ENCODE measurements at places on chromosomes 2 and 18.

GRCh38 chr2:191565647-191566198, 112.2 kb upstream of the NABP1 start:
- DNase-seq: no peak

GRCh38 chr2:45180033-45180746, 170.9 kb upstream of the SIX2 start:
- DNase-seq: no peak

DNA sequence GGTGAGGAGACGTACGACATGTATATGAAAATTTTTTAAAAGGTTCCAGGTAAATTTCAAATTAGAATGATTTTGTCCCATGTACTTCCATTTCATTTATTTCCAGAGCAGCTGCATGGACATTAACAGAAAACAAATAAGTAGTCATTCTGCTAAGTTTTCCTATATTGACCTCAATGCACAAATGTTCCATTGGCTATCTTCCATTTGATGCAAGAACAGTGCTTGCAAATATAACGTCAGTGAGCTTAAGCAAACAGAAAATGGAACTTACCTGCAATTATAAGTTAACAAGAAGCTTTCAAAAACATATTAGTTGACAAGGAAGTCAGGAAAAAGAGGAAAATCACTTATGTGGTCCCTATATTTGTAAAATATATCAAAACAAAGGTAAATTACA, 16.6 kb downstream of the PAIP2B start:
- DNase-seq: no peak

DNA sequence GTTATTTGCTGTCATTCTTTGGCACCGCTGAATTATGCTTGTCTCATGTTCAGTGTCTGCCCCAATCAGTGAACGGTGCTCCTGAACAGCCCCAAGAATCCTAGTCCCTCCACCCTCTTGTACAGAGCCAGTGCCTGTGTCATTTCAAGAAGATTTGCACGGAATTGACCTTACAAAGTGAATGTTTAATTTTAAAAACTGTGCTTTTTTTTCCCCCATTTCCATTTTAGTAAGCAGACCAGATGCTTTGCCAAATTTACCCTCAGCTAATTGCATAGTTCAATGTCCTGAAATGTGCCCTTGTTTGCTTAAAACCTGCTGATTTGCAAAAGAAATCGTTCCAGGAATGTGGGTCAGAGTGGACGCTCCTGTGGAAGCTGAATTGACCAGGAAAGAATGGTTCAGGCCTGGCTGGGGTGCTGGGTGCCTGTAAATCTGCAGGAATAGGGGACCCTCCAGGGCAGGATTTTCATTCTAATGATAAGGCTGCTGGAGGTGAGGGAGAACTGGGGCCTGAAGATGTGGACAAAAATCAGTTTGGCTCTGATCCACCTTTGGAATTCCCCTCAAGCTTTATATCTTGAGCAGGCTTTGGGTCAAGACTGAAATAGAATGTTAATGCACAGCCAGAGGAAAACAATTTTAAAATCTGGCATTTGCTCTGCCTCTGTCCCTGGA, 20.1 kb downstream of the TMEM17 start:
- no peak for DNase-seq

GRCh38 chr2:153232464-153232863, 246.1 kb downstream of the RPRM start:
- no peak for DNase-seq

DNA sequence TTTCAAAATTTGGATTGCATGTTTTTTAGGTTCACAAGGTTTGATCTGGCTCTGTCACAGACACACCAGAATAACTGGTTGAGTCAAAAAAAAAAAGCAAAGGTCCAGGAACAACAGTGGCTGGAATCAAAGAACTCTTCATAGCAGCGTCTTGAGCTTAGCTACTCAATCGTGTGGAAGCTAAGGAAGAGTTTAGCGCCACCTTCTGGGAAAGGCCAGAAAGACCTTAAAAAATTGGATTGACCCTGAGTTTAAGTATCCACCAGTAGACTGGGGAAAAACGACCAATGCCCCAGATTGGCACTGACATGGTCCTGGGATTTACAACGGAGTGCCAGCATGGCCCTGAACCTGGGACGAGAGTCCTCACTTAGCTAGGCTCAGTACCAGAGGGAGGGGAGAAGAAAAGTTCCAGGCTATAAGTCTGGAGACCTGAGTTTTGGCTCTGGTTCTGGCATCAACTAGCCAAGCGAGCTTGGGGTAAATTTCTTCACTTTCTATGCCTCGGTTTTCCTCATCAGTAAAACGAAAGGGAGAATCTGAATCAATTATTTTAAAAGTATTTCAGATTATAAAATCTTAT, 71.1 kb upstream of the TFCP2L1 start:
- DNase-seq: no peak

GRCh38 chr18:58267493-58267892, 223.5 kb downstream of the NEDD4L start:
- no peak for DNase-seq

DNA sequence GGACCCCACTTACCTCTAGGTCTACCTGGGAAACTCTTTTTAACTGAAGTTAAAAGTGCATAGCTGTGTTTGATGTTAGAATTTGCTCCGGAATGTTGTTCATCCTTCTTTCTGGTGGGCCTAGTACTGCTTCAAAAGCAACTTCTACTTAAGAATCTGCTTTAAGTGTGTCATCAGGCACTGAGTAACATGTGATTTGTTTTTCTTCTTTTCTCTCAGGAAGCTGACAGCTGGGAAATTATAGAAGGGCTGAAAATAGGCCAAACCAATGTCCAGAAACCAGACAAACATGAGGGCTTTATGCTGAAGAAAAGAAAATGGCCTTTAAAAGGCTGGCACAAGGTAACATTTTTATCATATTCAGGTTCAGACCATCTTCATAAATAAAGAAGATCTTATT, 122.9 kb downstream of the PRKRA start:
- DNase-seq: no peak

DNA sequence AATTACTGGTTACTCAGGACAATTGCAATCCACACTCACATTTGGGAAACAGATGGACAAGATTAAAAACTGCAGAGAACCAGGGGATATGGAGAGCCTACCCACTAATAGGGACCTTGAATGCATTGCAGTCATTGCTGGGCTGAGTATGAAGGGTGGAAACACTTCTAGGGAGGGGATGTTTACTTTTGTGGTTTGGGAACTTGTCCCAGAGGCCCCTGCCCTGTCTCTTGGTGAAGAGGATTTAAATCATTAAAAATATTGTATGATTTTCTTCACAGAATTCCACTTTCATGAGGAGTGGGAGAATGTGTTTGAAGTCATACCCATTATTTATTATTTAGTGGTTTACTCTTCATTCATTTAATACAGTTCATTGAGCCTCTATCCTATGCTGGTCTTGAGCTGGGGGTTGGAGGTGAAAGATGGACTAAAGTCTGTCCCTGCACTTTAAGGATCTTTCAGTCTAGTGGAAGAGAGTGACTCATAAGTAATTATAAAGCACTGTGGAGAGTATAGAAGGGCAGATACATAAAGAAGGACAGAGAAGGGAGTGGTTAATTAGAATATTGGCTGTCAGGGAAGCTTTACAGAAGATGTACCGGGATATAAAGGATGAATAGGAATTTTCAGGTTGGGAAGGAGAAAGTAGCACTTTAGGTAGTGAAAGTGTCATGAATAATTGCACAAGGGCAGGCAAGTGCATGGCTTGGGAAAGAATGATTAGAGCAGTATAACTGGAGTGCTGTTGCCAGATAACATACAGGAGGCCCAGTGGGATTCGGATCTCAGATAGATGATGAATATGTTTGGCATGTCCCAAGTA, 313.4 kb downstream of the LPIN1 start:
- no peak for DNase-seq

- no peak for DNase-seq
Measured at GRCh38 chr2:120712180-120712681, 23.4 kb upstream of the GLI2 start.

GRCh38 chr2:223601932-223602666, at the start of gene SCG2:
Gene SCG2, minus strand, starts transcription at chr2:223602361. Its CDS starts 3,079 bp downstream, at chr2:223599282.
- DNase-seq: peak; percentile 75

DNA sequence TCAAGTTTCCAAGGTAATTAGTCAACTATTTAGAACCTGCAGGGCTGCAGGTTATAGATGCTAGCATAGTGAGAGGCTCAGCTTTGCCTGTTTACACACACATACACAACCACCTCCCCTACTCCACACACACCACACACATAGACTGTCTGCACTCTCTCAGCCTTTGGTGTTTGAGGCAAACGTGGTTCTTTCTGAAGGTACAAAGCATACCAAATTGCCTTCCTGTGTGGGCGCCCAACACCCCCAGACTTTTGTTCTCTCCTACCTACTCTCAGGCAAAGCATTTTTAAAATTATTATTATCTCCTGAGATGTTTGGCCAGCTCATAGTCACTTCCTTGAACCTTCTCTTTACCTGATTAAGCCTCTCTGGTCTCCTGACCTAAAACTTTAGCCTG, 44.9 kb downstream of the MYO3B start:
- no peak for DNase-seq

- DNase-seq: no peak
Measured at GRCh38 chr2:23900541-23901322, 26.2 kb downstream of the ATAD2B start.

DNA sequence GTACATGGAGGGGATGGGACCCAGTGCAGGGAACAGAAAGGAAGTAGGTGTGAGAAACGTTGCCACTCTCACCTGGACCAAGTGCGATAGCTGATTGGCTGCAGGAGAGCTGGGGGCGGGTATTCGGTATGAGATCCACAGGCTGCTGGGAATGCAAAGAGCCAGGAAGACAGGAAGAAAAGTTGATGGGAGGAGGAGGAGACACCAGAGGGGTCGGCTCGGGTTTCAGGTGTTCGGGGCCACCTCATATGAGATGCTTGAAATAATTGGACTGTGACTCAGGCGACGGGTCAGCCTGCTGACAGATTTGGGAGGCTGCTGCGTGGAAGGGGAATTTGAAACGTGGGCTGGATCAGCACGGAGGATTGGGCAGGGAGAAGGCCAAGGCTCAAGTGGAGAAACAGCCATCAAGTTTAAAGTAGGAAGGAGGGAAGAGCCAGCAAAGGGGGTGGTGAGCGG, 65.1 kb downstream of the MRPS9 start:
- DNase-seq: no peak

- no peak for DNase-seq
Measured at GRCh38 chr2:127226520-127227263, 6.6 kb upstream of the CYP27C1 start.

GRCh38 chr2:201915446-201915845, 109.1 kb downstream of the CDK15 start:
- DNase-seq: no peak

- DNase-seq: no peak
Measured at GRCh38 chr18:71045331-71046065, 756.7 kb downstream of the SOCS6 start.

GRCh38 chr2:230660294-230661060, 52.2 kb upstream of the CAB39 start:
- peak; percentile 41 for DNase-seq

GRCh38 chr2:81260320-81260719, 955.8 kb upstream of the LRRTM1 start:
- no peak for DNase-seq

- DNase-seq: no peak
Measured at GRCh38 chr2:60676706-60677330, 79.2 kb upstream of the PAPOLG start.

DNA sequence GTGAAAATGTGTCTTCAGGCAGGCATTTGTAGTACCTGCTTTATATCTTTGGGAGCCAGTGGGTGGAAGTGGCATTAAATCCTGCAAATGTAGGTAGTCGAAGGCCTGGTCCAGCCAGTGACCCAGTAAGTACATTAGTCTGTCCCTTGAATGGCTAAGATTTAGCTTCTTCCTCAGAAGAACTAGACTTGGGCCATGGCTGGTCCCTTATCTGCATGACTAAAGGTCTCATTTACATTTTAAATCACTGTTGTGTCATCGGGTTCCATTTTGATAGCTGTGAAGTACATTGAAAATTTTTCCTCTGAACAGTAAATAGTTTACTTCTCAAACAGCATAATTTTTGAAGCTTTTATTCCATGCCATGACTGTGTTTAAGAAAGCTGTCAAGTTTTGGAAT, 438.4 kb upstream of the KLHL29 start:
- DNase-seq: no peak

GRCh38 chr2:70069049-70069448, 18.2 kb upstream of the PCBP1 start:
- DNase-seq: no peak

DNA sequence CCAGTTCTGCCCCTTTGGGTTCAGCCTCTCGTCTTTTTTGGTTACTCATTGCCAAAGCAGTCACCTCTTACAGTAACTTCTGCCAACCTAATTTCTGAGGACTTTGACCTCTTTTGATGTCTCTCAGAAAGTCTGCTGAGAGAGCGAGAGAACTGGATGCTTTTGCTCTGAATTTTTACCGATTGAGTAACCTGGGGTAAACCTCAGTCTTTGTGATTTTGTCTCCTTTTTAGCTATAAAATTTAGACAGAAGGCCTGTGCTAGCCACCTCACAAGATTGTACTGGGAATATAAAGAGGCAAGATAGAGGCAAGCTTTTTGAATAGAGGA, 34.8 kb upstream of the IL1R1 start:
- no peak for DNase-seq

DNA sequence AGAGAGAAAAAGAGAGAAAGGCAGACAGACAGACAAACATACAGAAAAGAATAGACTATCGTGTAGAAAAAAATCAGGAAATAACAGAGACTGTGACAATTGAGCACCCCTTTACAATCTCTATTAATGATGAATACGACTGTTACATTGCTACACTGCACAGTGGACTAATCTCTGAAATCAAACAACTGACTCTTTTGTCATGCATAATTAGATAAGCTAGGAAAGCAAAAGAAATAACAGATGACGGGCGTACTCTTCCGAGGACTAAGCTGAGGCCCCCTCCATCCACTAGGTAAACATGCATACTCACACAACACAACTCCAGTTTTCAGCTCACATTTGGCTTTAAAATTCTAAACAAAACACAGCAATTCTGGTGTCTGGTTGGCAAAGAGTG, 267.0 kb downstream of the NOL4 start:
- no peak for DNase-seq

DNA sequence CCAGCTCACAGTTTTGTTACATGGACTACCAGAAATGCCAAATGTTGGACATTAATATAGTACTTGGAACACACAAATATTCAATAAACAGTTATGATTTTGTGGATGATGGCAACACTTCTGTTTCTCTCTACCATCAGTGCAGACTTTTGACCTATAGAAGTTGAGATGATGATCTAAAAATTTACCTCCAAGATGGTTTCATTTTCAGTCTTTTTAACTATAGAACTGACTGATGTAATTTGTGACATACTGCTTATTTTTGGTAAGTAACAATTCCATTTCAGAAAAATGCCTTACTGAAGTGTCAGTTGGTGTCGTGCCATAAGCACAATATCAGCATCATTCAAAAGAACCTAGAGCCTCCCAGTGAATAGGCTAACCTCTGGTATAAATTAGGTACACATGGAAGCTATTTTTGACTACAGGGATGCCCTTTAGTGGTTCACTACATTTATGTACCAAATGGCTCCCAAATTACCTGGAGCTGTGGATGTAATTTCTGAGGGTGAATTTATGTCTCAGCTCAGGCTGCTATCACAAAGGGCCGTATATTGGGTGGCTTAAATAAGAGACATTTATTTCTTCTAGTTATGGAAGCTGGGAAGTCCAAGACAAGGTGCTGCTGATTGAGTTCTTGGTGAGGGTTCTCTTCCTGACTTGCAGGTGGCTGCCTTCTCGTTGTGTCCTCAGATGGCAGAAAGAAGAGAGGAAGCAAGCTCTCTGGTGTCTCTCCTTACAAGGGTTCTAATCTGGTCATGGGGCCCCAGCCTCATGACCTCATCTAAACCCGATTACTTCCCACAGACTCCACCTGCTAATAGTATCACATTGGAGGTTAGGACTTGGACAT, 66.5 kb downstream of the ALPK2 start:
- DNase-seq: no peak

- no peak for DNase-seq
Measured at GRCh38 chr2:230706053-230706521, 6.6 kb upstream of the CAB39 start.

- no peak for DNase-seq
Measured at GRCh38 chr2:24457696-24458386, 33.2 kb upstream of the NCOA1 start.

All from left cardiac atrium (tissue), 4 donors.